ENCODE measurements at places on chromosomes 5 and 9. TPM values are rescaled to one million over a fixed set of nuclear protein-coding genes. Genes with fewer than 3 reads are reported as not detected.
A peak's percentile ranks its signal among the peaks of the same experiment; 100 is the strongest.

Gene PRRC2B
- total RNA-seq: 44.3 TPM

DNA sequence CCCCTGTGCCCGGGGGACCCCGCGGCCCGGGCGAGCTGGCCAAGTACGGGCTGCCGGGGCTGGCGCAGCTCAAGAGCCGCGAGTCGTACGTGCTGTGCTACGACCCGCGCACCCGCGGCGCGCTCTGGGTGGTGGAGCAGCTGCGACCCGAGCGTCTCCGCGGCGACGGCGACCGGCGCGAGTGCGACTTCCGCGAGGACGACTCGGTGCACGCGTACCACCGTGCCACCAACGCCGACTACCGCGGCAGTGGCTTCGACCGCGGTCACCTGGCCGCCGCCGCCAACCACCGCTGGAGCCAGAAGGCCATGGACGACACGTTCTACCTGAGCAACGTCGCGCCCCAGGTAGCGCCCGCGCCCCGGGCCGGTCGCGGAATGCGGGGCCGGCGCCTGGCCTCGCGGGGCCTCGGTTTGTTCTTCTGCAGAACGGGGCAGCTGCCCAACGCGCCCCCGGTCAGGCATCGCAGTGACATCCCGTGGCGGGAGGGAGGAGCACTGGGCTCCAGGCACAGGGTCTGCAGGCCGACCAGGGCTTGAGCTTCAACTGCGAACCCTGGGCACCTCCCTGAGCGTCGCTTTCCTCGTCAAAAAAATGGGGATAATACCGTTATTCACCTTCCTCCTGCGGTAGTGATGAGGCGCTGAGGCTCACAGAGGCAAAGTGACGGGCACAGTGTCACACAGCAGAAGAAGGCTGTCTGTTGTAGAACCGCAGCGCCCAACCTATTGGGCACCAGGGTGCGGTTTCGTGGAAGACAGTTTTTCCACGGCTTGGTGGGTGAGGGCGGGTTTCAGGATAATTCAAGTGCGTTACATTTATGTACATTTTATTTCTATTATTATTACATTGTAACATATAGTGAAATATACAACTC lies 777 bp downstream of the ENDOG start:
- peaks cover 18% of the 10 kb centered on the region for H3K4me1 ChIP-seq
- H3K4me3 ChIP-seq: peak overlapping the region; percentile 27
- peaks cover 5% of the 10 kb centered on the region for H3K36me3 ChIP-seq
- no peak overlapping the region for H3K27ac ChIP-seq
- no peak for DNase-seq

- H3K4me3 ChIP-seq: no peak overlapping the region
- H3K27ac ChIP-seq: no peak overlapping the region
- H3K36me3 ChIP-seq: no peaks in the 10 kb centered on the region
- no peak for DNase-seq
Observed at GRCh38 chr5:72586788-72587530, 79.7 kb upstream of the ZNF366 start.

DNA sequence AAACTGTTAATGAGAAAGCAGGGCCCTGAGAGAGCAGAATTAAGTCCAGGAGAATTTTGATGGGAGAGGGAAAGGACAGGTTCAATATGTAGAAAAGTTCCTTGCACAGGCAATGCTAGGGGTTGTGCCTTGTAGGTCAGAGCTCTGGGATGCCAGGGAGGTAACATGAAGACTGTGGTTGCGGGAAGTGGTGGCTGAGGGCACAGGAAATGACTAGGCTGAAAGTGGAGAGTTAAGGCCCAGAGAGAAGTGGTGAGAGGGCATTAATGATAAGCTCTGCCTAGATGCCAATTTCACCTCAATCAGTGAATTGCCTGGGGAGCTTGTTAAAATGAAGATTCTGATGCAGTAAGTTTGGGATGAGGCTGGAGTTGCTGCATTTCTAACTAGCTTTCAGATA lies 31.5 kb upstream of the PPP3R2 start:
- no peak overlapping the region for H3K4me3 ChIP-seq
- peaks cover 7% of the 10 kb centered on the region for H3K4me1 ChIP-seq
- no peak overlapping the region for H3K27ac ChIP-seq
- H3K36me3 ChIP-seq: no peaks in the 10 kb centered on the region
- no peak for DNase-seq
- no peaks in the 10 kb centered on the region for H3K27me3 ChIP-seq

DNA sequence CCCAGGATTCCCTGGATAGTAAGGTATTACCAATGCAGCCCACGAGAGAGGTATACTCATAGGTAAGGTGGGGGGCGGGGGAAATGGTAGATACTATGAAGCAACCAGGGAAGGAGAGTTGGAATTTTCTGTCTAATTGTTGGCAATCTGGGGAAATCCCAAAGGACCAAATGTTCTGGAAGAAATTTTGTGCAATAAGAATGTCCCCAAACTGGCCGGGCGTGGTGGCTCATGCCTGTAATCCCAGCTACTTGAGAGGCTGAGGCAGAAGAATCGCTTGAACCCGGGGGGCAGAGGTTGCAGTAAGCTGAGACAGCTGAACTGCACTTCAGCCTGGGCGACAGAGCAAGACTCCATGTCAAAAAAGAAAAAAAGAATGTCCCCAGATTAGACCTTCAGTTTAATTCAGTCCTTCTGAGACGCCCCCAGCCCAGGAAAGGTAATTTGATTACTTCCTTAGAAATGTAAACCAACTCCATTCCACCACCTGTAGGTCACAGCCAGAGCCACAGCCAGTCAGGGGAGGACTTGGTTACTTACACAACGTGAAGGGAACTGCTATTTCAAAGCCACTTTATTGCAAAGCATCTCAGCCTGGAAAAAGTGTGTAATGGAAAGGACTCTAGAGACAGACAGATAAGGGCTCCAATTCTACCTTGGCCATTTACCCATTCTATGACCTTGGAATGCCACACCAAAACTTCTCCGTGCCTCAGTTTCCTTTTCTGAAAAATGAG lies 50.0 kb upstream of the KLF4 start:
- H3K4me1 ChIP-seq: no peaks in the 10 kb centered on the region
- no peak overlapping the region for H3K27ac ChIP-seq
- H3K36me3 ChIP-seq: no peaks in the 10 kb centered on the region
- no peak for DNase-seq
- H3K27me3 ChIP-seq: no peaks in the 10 kb centered on the region

GRCh38 chr9:36584620-36585460 lies 12.1 kb downstream of the MELK start:
- H3K36me3 ChIP-seq: peaks cover 2% of the 10 kb centered on the region
- no peaks in the 10 kb centered on the region for H3K4me1 ChIP-seq
- no peaks in the 10 kb centered on the region for H3K27me3 ChIP-seq
- DNase-seq: no peak
- no peak overlapping the region for H3K4me3 ChIP-seq
- no peak overlapping the region for H3K27ac ChIP-seq

Gene LHX3
- not detected for total RNA-seq

- H3K4me3 ChIP-seq: no peak overlapping the region
- no peaks in the 10 kb centered on the region for H3K4me1 ChIP-seq
- H3K36me3 ChIP-seq: no peaks in the 10 kb centered on the region
- no peak overlapping the region for H3K27ac ChIP-seq
- H3K27me3 ChIP-seq: no peaks in the 10 kb centered on the region
- no peak for DNase-seq
Observed at GRCh38 chr5:151964471-151964870, 39.8 kb upstream of the GLRA1 start.

DNA sequence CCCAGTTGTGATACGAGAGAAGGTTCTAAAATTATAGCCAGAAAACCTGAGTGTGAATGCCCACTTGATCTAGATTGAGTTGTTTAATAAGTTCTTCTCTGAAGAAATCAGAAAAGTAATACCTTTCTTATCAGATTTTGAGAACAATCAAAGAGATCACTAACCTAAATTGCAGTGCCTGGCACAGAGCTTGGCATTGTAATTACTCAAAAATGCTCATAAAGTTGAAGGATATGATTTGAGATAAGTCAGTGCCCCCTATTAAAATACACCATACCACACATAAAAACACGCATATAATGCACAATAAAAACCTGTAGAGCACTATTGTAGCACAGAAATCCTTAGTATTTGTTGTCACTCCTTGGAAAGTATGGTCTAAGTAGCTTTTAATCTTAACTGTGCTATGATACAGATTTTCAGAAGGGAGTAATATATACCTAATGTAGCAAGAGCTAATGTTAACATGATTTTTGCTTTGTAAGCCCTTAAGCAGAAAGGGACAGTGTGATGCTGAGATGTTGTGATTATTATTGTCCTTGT lies 257.5 kb upstream of the CDH18 start:
- no peak overlapping the region for H3K27ac ChIP-seq
- H3K36me3 ChIP-seq: no peaks in the 10 kb centered on the region
- H3K27me3 ChIP-seq: no peaks in the 10 kb centered on the region
- no peak for DNase-seq
- H3K4me3 ChIP-seq: no peak overlapping the region
- H3K4me1 ChIP-seq: no peaks in the 10 kb centered on the region

GRCh38 chr9:94860678-94861588 lies 134.4 kb downstream of the AOPEP start:
- H3K36me3 ChIP-seq: no peaks in the 10 kb centered on the region
- no peak for DNase-seq
- H3K27ac ChIP-seq: peak overlapping the region; percentile 93
- H3K4me1 ChIP-seq: peaks cover 9% of the 10 kb centered on the region
- no peaks in the 10 kb centered on the region for H3K27me3 ChIP-seq
- H3K4me3 ChIP-seq: no peak overlapping the region

DNA sequence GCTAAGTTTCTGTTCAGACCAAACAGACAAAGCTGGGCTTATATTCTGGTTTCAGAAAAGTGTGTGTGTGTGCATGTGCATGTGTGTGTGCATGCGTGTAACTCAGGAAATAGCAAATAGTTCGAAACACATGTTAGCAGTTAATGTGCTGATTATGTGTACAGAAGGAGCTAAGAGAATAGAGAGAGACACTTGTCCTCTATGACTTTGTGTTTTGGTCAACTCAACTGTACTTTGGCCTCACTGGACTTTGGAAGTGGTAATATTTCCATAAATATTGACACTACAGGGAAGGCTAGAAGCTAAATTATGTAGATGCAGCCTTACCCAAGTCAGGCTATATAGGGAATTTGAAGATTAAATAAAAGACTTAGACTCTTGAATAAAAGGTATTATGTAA lies 155.5 kb downstream of the RAB3C start:
- H3K27ac ChIP-seq: no peak overlapping the region
- H3K36me3 ChIP-seq: no peaks in the 10 kb centered on the region
- H3K27me3 ChIP-seq: no peaks in the 10 kb centered on the region
- H3K4me3 ChIP-seq: no peak overlapping the region
- peaks cover 10% of the 10 kb centered on the region for H3K4me1 ChIP-seq

Gene SCGB3A2
- not detected for total RNA-seq

Gene TNFSF15
- total RNA-seq: 0.42 TPM

DNA sequence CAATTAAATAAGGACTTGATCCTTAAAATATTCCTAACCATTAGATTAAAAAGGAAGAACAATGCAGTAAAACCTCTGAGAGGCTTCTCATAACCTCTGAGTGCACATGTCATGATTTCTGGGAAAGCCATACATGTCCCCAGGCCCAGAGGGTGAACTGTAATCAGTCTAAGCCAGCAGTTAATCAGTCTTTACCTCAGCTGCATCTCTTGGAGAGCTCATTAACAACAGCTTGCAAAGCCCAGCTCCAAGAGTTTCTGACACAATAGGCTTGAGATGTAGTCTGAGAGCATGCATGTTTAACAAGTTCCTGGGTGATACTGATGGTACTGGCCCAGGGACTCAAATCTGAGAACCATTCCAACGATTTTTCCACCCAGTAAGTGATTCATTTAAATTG lies 392.1 kb downstream of the DNAH5 start:
- H3K36me3 ChIP-seq: no peaks in the 10 kb centered on the region
- no peak overlapping the region for H3K27ac ChIP-seq
- DNase-seq: no peak
- H3K27me3 ChIP-seq: no peaks in the 10 kb centered on the region
- no peaks in the 10 kb centered on the region for H3K4me1 ChIP-seq

GRCh38 chr5:157290981-157291711 lies 25.2 kb downstream of the CYFIP2 start:
- H3K4me1 ChIP-seq: peaks cover 42% of the 10 kb centered on the region
- peak overlapping the region; percentile 5 for H3K27ac ChIP-seq
- H3K36me3 ChIP-seq: no peaks in the 10 kb centered on the region
- DNase-seq: peak; percentile 59

Gene SLC6A18
- total RNA-seq: not detected

DNA sequence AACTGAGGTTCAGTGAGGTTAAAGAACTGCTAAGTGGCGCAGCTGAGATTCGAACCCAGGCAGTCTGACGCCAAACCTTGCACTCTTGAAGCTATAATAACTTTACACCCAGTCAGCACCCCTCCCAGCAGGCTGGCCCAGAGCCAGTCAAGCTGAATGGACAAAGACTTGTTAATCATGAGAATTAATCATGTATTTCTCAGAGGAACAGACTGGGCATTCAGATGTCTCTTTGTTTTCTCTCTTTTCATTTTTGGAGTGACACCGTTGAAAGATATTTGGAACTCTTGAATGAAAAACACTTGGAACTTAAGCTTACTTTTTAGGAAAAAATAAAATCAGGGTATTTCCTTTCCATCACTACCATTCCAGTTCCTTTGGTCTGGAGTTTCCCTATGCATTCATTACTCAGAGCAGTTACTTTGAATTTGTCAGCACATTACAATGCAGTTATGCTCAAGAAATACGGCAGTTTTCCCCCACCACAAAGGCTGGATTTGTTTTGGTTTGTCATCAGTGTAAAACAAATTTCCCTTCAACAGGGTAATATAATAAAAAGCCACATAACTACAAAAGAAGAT lies 22.6 kb upstream of the MAMDC2 start:
- DNase-seq: no peak
- no peak overlapping the region for H3K27ac ChIP-seq
- no peaks in the 10 kb centered on the region for H3K36me3 ChIP-seq

- peak within 1 kb of the TSS; percentile 56 for H3K27ac ChIP-seq
- H3K36me3 ChIP-seq: no peaks in the 10 kb centered on the region
- DNase-seq: peak; percentile 59
- peak within 1 kb of the TSS; percentile 67 for H3K4me3 ChIP-seq
Observed at GRCh38 chr9:121651295-121652020, at the start of gene DAB2IP. TSS of gene DAB2IP (plus strand) at chr9:121651634. CDS start at chr9:121651776, 142 bp downstream.

- no peaks in the 10 kb centered on the region for H3K27me3 ChIP-seq
- no peak for DNase-seq
- peaks cover 5% of the 10 kb centered on the region for H3K4me1 ChIP-seq
- H3K27ac ChIP-seq: no peak overlapping the region
- H3K36me3 ChIP-seq: no peaks in the 10 kb centered on the region
Observed at GRCh38 chr5:125317536-125317995, 571.1 kb upstream of the ZNF608 start.

Gene GPR151
- not detected for total RNA-seq

Gene OR1J2
- total RNA-seq: not detected

- no peaks in the 10 kb centered on the region for H3K4me1 ChIP-seq
- DNase-seq: no peak
- H3K27me3 ChIP-seq: no peaks in the 10 kb centered on the region
- H3K36me3 ChIP-seq: no peaks in the 10 kb centered on the region
- H3K4me3 ChIP-seq: no peak overlapping the region
Observed at GRCh38 chr5:66653325-66653724, 57.1 kb downstream of the MAST4 start.

Gene CORO2A
- total RNA-seq: 2.8 TPM

Gene PPP3R2
- not detected for total RNA-seq

GRCh38 chr9:134283692-134284265 lies 42.5 kb upstream of the RXRA start:
- no peaks in the 10 kb centered on the region for H3K36me3 ChIP-seq
- H3K4me3 ChIP-seq: no peak overlapping the region
- no peaks in the 10 kb centered on the region for H3K27me3 ChIP-seq
- no peak for DNase-seq
- peak overlapping the region; percentile 82 for H3K27ac ChIP-seq
- H3K4me1 ChIP-seq: peaks cover 34% of the 10 kb centered on the region

GRCh38 chr5:31153521-31153920 lies 40.0 kb upstream of the CDH6 start:
- H3K4me3 ChIP-seq: no peak overlapping the region
- no peaks in the 10 kb centered on the region for H3K36me3 ChIP-seq
- no peak for DNase-seq
- no peaks in the 10 kb centered on the region for H3K27me3 ChIP-seq

GRCh38 chr9:4137681-4138099 lies 162.2 kb downstream of the GLIS3 start:
- no peaks in the 10 kb centered on the region for H3K4me1 ChIP-seq
- no peak for DNase-seq

All from liver (tissue), 10 donors.